T follicular helper cell (primary cell): ENCODE measurements at places on chromosomes 12 and 14.

DNA sequence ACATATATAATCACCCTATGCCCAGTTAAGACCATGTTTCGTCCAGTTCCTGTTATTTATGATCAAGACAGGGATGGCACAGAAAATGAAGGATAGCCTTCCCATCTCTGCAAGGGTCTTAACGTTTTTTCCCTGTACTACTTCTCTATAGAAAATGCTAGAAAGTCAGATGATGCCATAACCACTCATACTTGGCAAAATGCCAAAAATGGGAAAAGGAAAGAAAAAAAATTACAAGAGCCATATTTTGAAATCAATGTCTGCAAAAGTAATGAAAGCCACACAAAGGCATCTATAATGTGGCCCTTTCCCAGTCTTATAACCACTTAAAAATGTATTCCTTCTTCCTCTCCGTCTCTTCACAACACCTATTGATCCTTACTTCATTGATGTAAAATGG lies 1.8 kb upstream of the MYL6B start:
- no peak for DNase-seq

DNA sequence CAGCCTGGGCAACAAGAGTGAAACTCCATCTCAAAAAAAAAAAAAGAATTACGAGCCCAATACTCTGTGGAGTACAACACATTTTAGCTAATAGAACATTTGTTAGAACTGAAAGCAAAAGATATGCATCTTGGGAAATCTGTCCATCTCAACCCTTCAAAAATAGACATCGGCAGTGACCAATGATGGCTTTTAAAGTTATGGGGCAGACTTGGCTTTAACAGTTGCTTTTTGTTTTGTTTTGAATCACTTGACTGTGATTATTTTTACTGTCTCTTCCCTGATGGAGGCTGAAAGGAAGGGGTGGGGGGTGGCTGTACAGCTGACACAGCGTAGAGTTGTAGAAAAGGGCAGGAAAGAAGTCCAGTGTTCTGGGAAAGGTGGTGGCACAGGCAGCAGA lies 2.2 kb downstream of the FKBP11 start:
- no peak for DNase-seq

DNA sequence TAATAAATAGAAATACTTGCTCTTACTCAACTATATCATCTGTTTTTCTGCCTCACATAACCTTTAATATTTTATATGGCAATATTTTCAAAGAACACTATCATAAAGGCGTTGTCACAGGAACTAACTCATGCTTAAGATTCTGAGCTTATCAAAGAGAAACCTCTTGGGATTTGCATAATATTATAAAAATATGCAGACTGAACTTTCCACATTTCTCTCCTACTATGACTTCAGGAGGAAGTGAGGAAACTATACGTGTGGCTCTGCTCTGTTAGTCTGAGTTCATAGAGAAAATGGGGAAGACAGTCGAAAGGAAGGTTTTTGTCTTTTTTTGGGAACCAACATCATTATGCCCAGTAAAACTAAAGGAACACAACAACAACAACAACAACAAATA lies 124.7 kb downstream of the GARIN6 start:
- DNase-seq: no peak

DNA sequence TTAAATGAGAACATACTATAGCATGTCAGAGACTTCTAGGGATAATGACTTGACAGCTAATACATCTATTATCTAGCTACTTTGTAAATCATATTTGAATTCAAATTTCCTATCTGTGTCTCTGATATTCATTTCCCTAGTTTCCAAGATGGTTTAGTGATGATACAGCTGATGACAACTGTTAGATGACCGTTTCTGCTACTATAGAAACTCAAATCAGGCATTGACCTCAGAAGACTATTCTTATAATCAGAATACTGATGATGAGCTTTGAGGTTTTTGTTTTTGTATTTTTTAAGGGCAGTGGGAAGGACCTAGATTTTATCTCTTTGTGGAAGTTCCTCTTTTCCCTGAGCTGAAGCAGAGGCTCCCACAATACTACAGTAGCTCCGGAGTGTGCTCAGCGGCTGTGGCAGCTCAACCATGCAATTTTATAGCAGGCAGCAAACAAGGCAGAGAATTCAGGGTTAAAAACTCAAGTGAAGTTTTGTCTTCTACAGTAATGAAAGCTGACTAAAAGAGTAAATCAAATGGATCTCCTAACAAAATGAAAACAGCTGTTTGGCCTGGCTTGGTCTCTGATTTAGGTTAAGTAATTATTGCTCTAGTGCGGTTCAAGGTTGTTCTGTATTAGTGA lies 145.1 kb downstream of the SLC25A21 start:
- DNase-seq: no peak

- no peak for DNase-seq
These were observed 31.1 kb downstream of the CALM1 start for GRCh38 chr14:90427848-90428426.

DNA sequence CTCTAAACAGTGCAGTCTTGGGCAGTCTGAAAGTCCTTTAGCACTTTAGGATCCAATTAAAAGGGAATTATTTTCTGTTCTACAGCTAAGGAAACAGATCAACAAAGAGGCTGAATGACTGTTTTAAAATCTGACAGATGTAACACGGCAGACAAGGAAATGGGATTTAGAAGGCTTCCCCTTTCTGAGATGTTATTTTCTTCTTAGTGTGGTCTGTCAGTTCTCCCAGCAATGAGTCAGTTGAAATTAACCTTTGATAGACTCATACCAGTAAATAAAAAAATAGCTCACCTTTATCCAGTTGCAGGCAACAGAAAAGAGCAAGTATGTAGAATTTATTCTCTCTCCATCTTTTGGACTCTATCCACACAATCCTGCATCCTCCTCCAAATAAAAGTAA lies 98.1 kb downstream of the NEDD1 start:
- DNase-seq: no peak

DNA sequence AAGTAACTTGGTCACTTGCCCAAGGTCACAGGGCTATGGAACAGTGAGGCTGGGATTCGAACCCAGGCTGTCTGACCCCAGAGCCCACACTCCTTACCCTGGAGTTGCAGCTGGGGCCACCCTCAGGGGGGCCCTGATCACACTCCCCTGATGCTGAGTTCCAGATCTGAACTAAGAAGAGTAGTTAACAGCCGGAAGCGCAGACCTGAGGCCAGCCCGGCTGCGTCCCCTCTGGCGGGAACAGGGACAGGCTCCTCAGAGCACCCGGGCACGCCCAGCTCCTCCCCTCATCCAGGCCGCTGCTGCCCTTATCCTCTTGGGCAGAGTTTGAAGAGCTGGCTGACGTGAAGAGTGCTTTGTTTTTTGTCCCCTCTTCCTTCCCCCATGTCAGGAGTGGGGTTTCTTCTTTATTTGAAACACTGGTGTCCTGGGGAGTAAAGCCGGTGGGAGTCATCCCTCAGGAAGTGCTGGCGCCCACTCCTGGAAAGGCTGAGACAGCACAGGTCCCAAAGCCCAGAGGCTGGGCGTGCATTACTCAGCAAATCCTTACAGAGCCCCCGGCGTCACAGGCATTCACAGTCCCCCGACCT lies 8.7 kb downstream of the PHB2 start:
- no peak for DNase-seq

- DNase-seq: no peak
These were observed 205.0 kb upstream of the CCDC196 start for GRCh38 chr14:66281036-66281776.

GRCh38 chr14:58822856-58823255 lies 185.1 kb downstream of the DACT1 start:
- no peak for DNase-seq

GRCh38 chr12:103772367-103773108 lies 68.5 kb downstream of the NT5DC3 start:
- DNase-seq: no peak

DNA sequence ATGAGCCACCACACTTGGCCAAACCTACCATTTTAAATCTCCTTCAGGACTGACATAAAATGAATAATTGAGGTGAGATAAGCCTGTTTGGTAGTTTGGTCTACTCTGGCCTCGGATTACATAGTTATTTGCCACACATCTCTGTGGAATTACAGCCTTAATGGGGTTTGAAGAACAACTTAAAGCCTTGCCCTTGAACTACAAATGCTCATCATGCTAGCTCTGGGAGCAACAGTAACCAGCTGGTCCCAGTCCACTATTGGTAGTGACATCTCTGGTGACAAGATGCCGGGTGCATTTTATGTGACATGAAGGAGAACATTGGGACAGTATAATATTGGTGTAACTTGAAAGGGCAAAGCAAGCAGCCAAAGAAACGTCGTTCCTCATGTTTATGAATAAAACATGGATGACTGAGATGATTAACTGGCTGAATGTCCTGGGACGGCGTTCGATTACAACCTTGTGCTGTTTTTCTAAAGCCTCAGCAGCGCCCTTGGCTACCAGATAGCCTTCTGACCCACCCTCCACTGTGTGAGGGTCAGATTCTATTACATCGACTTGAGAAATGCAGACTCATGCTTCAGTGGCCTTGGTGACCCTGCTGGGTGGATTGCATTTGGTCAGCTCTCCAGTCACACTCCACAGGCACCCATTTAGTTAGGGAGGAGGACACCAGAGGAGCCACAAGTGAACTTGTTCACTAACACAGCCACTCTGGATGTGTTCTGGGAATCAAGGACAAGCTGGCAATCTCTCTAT lies 41.5 kb downstream of the BEST3 start:
- no peak for DNase-seq

DNA sequence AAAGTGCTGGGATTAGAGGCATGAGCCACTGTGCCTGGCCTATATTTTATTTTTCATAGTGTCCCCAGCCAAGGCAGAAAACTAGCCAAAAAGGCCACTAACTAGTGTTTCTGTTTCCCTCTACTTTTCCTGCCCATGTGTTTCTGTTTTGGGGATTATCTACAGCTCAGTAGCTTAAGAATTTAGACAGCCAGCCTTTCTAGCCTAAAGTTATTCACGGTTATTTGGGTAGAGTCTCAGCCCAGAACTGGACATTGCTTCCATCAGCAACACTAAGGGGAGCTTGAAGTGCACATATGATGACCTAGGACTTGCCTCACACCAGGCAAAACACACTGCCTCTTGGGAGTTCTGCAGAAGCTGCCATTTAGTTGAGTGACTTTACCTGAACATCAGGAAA lies 17.9 kb downstream of the PROX2 start:
- no peak for DNase-seq

DNA sequence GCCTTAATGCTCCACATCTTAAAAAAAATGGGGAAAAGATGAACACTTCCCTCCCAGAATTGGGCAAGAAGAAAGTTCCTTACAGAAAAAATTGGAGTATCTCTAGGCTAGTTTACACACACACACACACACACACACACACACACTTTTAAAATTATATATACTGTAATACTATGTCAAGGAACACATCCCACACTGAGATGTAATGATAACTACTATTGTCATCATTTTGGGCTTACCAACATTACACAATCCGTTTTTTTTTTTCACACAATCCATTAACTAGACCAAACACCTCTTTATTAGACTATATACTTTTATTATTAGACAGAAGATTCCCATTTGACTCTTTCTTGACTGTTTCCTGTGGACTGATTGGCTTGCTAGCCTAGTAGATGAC lies 2.5 kb downstream of the LTBR start:
- DNase-seq: no peak

DNA sequence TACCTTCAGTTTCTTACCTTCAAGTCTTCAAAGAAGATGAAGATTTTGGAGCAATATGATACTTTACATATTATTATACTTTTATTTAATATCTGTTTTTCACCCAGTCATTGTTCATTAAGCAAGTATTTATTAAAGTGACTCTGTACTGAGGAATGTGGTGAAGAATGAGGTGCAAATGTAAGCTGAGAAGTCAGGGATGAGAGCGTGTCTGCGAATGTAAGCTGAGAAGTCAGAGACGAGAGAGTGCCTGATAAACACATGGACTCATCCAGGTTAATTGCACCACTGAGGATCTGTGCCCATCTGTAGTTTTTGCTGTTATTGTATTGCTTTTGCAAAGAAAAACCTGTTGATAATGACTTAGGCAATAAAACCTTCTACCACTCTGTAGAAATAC lies 211.9 kb upstream of the FAR2 start:
- DNase-seq: no peak

DNA sequence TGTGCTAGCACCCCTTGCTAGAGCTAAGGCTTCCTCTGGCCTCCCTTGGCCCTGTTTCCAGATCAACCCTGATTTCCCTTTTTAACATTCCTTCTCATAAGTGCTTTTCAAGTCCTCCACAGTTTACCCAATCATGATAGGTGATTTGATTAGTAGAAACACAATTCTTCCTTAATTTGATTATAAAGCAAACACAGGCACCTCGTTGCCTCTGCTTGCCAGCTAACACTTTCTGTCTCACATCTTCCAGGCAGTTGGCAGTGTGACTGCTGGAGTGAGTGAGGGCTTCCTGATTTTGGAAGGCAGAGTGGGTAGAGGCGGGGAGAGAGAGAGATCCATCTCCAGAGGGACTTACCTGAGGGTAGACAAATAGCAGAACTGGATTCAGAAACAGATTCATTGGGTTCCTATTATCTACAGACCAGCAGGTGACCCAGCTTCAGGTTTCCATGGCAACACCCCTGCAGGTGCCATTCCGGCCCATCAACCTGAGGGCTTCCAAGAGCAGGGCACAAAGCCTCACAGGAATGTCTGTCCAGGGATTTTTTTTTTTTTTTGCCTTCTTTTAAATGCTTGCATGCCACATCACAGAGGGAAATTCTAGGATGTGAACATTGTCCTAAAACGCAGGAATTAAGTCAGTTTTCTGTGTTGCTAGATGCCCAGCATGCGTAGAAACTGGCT lies 77.7 kb downstream of the PLXNC1 start:
- no peak for DNase-seq

- DNase-seq: no peak
These were observed 92.3 kb downstream of the PPP1R12A start for GRCh38 chr12:79842630-79843029.

GRCh38 chr12:128794661-128795529 lies 28.9 kb downstream of the SLC15A4 start:
- DNase-seq: no peak

GRCh38 chr14:65302571-65303189 lies 109.8 kb upstream of the FUT8 start:
- no peak for DNase-seq

DNA sequence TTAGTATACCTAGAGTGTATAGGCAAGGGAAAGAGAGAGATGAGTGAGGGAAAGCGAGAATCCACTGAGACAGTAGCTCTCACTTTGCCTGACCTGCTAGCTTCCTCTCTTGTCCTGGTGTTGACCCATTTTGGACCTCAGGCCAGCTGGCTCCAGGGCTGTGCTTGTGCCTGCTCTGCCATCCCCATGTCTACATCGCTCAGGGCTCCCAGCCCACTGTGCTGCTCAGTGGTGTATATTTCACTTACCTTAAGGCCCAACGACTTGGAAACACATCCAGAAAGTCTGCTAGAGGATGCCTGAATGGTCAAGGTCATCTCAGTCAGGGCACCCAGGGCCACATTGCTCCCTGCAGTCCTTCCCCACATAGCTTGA lies 964 bp upstream of the SERPINA4 start:
- DNase-seq: no peak
